ENCODE measurements at places on chromosomes 7 and 10. TPM values are rescaled to one million over a fixed set of nuclear protein-coding genes. Genes with fewer than 3 reads are reported as not detected.
A peak's percentile ranks its signal among the peaks of the same experiment; 100 is the strongest.

- no peak for ATAC-seq
These were observed 37.5 kb upstream of the PFKFB3 start for GRCh38 chr10:6165221-6165725.

GRCh38 chr10:91061608-91062007, 140.7 kb upstream of the ANKRD1 start:
- no peak for ATAC-seq

DNA sequence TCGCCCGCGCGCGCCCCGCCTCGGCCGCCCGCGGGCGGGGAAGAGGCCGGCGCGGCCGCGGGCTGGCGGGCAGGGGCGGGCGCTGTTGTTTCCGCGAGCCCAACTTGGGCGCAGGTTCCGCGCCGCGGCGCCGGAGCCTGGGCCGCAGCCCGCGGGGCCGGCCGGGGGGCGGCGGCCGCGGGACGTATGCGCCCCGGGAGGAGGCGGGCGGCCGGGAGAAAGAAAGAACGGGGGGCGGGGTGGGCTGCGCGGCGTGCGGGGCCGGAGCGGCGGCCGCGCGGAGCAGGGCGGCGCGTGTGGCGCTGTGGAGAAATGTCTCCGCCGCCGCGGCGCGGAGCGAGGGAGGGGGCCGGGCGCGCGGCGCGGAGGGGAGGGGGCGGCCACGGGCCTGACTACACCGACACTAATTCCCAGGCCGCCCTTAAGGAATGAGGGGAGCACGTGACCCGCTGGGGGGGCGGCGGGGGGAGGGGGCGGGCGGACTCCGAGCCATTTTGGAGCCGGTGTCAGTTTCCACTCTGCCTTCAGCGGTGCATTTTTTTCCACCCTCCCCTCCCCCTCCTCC, at the start of gene BMI1:
BMI1 (plus strand) TSS at position 509 of the 565 bp plus-strand sequence. CDS start 5,351 bp downstream, outside the sequence.
- ATAC-seq: peak; percentile 74

DNA sequence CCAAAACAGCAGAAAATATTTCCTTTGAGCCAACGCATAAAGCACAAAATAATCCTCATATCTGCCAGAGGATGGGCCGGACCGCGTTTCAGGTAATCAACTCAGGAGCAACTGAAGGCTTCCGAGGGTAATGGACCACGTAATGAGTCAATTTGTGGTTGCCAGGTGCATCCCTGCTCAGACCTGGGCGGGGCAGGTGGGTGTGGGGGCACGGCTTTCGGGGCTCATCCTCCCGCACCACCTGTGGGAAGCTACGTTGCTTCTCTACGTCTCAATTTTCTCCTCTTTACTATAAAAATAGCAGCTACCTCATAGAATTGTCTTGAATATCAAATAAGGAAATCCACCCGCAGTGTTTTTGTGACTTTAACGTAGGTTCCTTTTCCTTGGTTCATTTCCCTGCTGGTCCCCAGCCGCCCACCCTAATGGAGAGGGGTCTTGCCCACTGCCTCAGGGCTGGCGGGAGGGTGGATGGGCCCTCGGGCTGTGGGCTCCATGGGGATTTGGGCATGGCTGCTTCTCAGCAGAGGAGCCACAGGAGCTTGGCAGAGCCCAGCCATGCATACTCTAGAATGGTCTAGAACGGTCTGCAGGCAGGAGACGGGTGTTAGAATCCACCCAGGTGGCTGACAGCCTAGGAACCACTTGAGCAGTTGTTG, 324.7 kb downstream of the ADARB2 start:
- ATAC-seq: no peak

GRCh38 chr7:125057963-125058362, 128.3 kb upstream of the POT1 start:
- ATAC-seq: no peak

GRCh38 chr7:33463131-33463530, 333.8 kb downstream of the BBS9 start:
- no peak for ATAC-seq

GRCh38 chr10:112512294-112512693, 65.3 kb downstream of the VTI1A start:
- no peak for ATAC-seq

- no peak for ATAC-seq
These were observed 295.0 kb downstream of the PARD3 start for GRCh38 chr10:34520084-34520483.

DNA sequence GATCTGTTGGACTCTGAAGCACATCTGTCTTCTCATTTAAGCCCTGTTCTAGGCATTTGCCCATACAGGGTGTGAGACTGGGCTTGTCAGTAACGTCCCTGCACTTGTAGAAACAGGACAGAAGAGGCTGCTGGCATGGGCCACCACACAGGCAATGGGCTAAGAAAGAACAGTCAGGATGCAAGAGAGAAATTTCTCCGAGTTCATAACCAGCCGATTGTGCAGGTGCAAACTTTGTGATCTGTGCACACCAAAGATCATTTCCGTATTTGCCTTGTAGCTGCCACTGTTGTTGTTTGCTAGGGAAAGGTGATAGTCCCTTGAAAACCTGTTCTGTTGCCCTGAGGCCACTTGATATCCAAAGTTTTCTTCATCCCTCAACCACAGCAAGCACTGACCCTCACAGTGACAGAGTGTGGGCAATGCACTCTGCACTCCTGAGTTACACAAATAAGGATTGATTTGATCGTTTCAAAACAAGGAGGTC, 20.3 kb downstream of the KLF6 start:
- ATAC-seq: no peak

Gene FAM237B
- not detected for total RNA-seq

Gene IL2RA
- 0.49 TPM for total RNA-seq
